ENCODE measurements at places on chromosomes 2 and 18. TPM values are rescaled to one million over a fixed set of nuclear protein-coding genes. Genes with fewer than 3 reads are reported as not detected.

The SEPTIN10 gene
- total RNA-seq: 105 TPM

The ATP6V1B1 gene
- total RNA-seq: 0.77 TPM

The KLF11 gene
- 11.0 TPM for total RNA-seq

The IL1R2 gene
- total RNA-seq: not detected

The ABHD1 gene
- total RNA-seq: not detected

The CETN1 gene
- total RNA-seq: not detected

The HOXD13 gene
- total RNA-seq: not detected

The ACTG2 gene
- not detected for total RNA-seq

The PARD3B gene
- 30.9 TPM for total RNA-seq

The ERFE gene
- total RNA-seq: 1.2 TPM

The TWIST2 gene
- 1.2 TPM for total RNA-seq

The C2orf15 gene
- not detected for total RNA-seq

The FLACC1 gene
- 1.4 TPM for total RNA-seq

The G6PC2 gene
- not detected for total RNA-seq

The ALLC gene
- not detected for total RNA-seq

The DCC gene
- not detected for total RNA-seq

The MOB4 gene
- total RNA-seq: 24.0 TPM

The ALPP gene
- total RNA-seq: not detected

The HOXD9 gene
- 3.9 TPM for total RNA-seq

The ZNF513 gene
- 19.0 TPM for total RNA-seq

The SULT1C4 gene
- total RNA-seq: 28.2 TPM

The GCG gene
- total RNA-seq: not detected

The TRIB2 gene
- total RNA-seq: 20.5 TPM

The ZDBF2 gene
- total RNA-seq: 9.6 TPM

The KCNG2 gene
- not detected for total RNA-seq

The PTPRN gene
- total RNA-seq: not detected

The PCARE gene
- total RNA-seq: not detected

The ADAM23 gene
- total RNA-seq: 38.5 TPM

The DSG1 gene
- total RNA-seq: not detected

The PCGF1 gene
- total RNA-seq: 17.4 TPM

The HES6 gene
- 5.4 TPM for total RNA-seq

The MC4R gene
- total RNA-seq: not detected

The TUBA4B gene
- total RNA-seq: not detected

The OTOS gene
- not detected for total RNA-seq

The KIAA2012 gene
- not detected for total RNA-seq

The SCG2 gene
- not detected for total RNA-seq

The GPR45 gene
- not detected for total RNA-seq

The EMILIN1 gene
- 16.6 TPM for total RNA-seq

The CXCR1 gene
- not detected for total RNA-seq

The DNAJC5G gene
- total RNA-seq: 0.77 TPM

The REG3A gene
- total RNA-seq: not detected

The IL1RN gene
- total RNA-seq: not detected

Measured in endothelial cell of umbilical vein (primary cell).